ENCODE measurements at places on chromosomes 7 and 10. TPM values are rescaled to one million over a fixed set of nuclear protein-coding genes. Genes with fewer than 3 reads are reported as not detected.

Gene ITPRID1
- 1.2 TPM for total RNA-seq

Gene ADCYAP1R1
- total RNA-seq: 7.4 TPM

Gene PIK3CG
- not detected for total RNA-seq

Gene SNCG
- 5.5 TPM for total RNA-seq

Gene OR2A5
- total RNA-seq: not detected

Gene NRCAM
- 2.3 TPM for total RNA-seq

GRCh38 chr10:73576178-73576889, 14.8 kb downstream of the USP54 start:
- DNase-seq: no peak
- H3K27me3 ChIP-seq: no peaks in the 10 kb centered on the region
- H3K4me1 ChIP-seq: no peaks in the 10 kb centered on the region
- H3K4me3 ChIP-seq: no peak overlapping the region

DNA sequence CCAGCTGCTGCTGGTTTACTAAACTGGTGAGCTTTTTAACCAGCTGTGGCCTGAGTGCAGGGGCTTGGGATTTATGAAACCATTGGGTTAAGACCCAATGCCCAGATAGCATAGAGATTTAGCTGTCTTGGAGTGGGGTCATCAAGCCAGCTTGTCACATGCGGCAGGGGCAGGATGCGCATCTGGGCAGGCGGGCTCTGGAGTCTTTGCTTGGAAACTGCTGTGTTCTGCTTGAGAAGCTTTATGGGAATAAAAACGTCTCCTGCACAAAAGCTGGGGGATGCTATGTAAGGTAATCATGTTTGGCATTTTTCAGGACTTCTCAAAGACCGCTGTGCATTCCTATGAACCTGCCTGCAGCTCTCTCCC, 136.3 kb downstream of the MAPK8 start:
- peak; percentile 20 for DNase-seq
- no peak overlapping the region for H3K27ac ChIP-seq
- peaks cover 2% of the 10 kb centered on the region for H3K36me3 ChIP-seq
- no peaks in the 10 kb centered on the region for H3K27me3 ChIP-seq

GRCh38 chr7:142615508-142615907, 133.8 kb upstream of the PRSS1 start:
- H3K36me3 ChIP-seq: no peaks in the 10 kb centered on the region
- H3K4me3 ChIP-seq: no peak overlapping the region
- no peaks in the 10 kb centered on the region for H3K4me1 ChIP-seq
- no peaks in the 10 kb centered on the region for H3K27me3 ChIP-seq
- no peak overlapping the region for H3K27ac ChIP-seq
- no peak for DNase-seq

DNA sequence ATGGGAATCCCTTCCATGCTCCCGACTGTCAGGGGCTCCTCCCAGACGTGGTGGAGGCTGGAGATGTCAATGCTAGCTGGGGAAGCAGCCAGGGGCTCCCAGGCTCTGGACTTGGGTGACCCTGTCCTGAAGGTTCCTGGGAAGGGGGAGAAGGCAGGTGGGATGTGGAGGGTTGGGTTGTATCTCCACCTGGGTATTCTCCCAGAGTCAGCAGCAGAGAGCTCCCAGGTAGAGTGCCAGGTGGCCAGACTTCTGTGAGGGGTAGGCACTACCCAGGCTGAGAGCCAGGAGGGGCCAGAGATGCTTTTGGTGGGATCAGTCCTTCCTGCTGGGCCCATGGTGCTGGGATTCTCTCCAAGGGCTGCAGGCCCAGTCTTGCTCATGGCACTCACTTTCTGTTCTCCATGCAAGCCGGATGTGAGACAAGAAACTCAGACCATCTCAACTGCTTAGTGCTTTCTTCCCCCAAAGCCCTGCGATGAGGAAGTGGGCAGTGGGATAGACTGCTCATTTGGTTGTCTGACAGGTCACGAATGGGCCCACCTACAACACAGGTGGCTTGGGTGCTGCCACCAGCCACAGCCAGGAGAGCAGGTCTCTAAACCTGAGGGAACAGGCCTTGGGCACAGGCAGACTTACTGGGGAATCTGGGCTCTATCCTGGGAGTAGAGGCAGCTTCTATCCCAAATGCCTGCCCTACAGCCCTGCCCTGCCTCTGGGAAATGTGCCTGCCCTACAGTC, 52.5 kb upstream of the CAMK2B start:
- H3K27me3 ChIP-seq: no peaks in the 10 kb centered on the region
- no peaks in the 10 kb centered on the region for H3K36me3 ChIP-seq
- peak; percentile 19 for DNase-seq

DNA sequence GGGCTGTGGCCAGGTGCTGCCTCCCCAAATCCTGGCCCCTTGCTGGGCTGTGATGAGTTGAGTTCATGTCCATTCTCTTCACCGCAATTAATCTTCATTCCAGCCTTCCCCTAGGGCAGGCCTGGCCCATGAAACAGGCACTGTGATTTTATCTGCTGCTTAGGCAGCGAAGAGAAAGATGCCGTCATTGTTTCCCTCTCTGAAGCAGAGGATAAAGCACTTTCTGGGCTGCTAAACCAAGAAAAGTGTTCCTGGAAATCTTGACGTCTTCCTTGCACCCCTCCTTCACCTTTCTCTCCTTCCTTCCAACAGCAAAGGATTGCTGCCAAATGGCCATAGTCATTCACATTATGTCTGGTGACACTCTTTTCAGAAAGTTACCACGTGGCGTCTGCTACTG, 265.9 kb downstream of the ZEB1 start:
- peaks cover 4% of the 10 kb centered on the region for H3K4me1 ChIP-seq

- no peaks in the 10 kb centered on the region for H3K27me3 ChIP-seq
- H3K4me3 ChIP-seq: 0 out of 3 replicates have a peak overlapping the region, but pooled peaks have one; percentile 0
- no peaks in the 10 kb centered on the region for H3K36me3 ChIP-seq
Measured at GRCh38 chr10:547591-548081, 141.8 kb downstream of the DIP2C start.

DNA sequence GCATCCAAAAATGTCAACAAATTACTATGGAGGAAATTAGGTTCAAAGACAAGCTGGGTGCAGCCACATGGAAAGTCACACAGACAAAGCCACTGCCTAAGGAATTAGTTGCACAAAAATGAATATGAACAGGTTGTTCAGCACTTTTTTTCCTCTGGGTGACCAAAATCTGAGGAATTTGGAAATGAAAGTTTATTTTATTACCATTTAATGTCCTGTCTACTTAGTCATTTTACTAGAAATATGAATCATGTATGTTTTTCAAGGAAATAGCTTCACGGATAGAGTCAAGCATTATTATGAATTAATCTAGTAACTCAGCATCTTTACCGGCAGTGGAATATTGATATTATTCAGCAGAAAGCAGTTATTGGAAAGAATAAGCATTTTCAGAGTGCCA, 106.3 kb downstream of the ANK3 start:
- peaks cover 3% of the 10 kb centered on the region for H3K4me1 ChIP-seq
- no peaks in the 10 kb centered on the region for H3K36me3 ChIP-seq
- no peak overlapping the region for H3K27ac ChIP-seq
- H3K4me3 ChIP-seq: no peak overlapping the region
- H3K27me3 ChIP-seq: no peaks in the 10 kb centered on the region
- no peak for DNase-seq

DNA sequence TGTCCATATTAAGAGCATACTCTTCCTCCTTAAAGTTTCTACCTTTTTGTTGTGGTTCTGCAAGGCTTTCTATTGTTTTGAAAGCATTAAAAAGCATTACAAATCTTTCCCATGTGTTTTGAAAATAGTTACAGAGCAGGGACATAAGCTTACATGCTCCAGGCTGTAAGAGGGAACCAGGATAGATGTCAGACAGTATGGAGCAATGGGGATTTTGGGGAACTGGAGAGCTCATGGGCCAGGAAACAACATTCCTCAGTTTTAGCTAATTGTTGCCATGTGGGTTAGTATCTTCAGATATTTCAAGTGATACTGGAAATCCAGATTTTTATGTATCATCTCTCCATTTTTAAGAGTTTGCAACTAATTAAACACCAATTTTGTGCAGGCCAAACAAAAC, 3.5 kb downstream of the MDFIC start:
- H3K27ac ChIP-seq: no peak overlapping the region
- no peaks in the 10 kb centered on the region for H3K4me1 ChIP-seq
- DNase-seq: no peak
- no peaks in the 10 kb centered on the region for H3K36me3 ChIP-seq
- H3K27me3 ChIP-seq: no peaks in the 10 kb centered on the region

- H3K4me3 ChIP-seq: no peak overlapping the region
- DNase-seq: no peak
- peaks cover 5% of the 10 kb centered on the region for H3K4me1 ChIP-seq
- H3K27me3 ChIP-seq: no peaks in the 10 kb centered on the region
- H3K36me3 ChIP-seq: no peaks in the 10 kb centered on the region
- no peak overlapping the region for H3K27ac ChIP-seq
Measured at GRCh38 chr10:80739328-80739727, 201.6 kb downstream of the SH2D4B start.

- no peak overlapping the region for H3K4me3 ChIP-seq
- H3K4me1 ChIP-seq: peaks cover 12% of the 10 kb centered on the region
- H3K27me3 ChIP-seq: no peaks in the 10 kb centered on the region
- no peak for DNase-seq
- no peaks in the 10 kb centered on the region for H3K36me3 ChIP-seq
- no peak overlapping the region for H3K27ac ChIP-seq
Measured at GRCh38 chr10:35696392-35697287, 54.5 kb upstream of the FZD8 start.

GRCh38 chr7:98177553-98177952, 33.7 kb upstream of the BHLHA15 start:
- no peak for DNase-seq
- H3K27me3 ChIP-seq: no peaks in the 10 kb centered on the region
- no peak overlapping the region for H3K27ac ChIP-seq
- H3K36me3 ChIP-seq: peaks cover 4% of the 10 kb centered on the region
- no peak overlapping the region for H3K4me3 ChIP-seq

GRCh38 chr7:36865019-36865418, 140.7 kb upstream of the AOAH start:
- H3K4me3 ChIP-seq: no peak overlapping the region
- DNase-seq: no peak
- no peak overlapping the region for H3K27ac ChIP-seq
- peaks cover 3% of the 10 kb centered on the region for H3K4me1 ChIP-seq
- H3K36me3 ChIP-seq: no peaks in the 10 kb centered on the region

GRCh38 chr7:121267612-121268011, 61.2 kb upstream of the WNT16 start:
- no peaks in the 10 kb centered on the region for H3K36me3 ChIP-seq
- H3K27ac ChIP-seq: no peak overlapping the region
- no peak overlapping the region for H3K4me3 ChIP-seq
- DNase-seq: no peak
- H3K27me3 ChIP-seq: no peaks in the 10 kb centered on the region

DNA sequence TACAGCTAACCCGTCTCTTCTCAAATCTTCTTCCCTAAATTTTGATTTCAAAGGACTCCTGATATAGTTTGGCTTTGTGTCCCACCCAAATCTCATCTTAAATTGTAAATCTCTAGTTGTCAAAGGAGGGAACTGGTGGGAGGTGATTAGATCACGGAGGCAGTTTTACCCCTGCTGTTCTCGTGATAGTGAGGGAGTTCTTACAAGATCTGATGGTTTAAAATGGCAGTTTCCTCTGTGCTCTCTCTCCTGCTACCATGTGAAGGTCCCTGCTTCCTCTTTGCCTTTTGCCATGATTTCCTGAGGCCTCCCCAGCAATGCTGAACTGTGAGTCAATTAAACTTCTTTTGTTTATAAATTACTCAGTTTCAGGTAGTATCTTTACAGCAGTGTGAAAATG, 269.3 kb downstream of the POLR1F start:
- H3K4me3 ChIP-seq: no peak overlapping the region
- no peaks in the 10 kb centered on the region for H3K4me1 ChIP-seq
- H3K27me3 ChIP-seq: no peaks in the 10 kb centered on the region
- no peak overlapping the region for H3K27ac ChIP-seq
- H3K36me3 ChIP-seq: no peaks in the 10 kb centered on the region
- DNase-seq: no peak

GRCh38 chr10:116653885-116654284, 33.1 kb downstream of the PNLIPRP2 start:
- no peak for DNase-seq
- no peaks in the 10 kb centered on the region for H3K27me3 ChIP-seq
- no peaks in the 10 kb centered on the region for H3K4me1 ChIP-seq
- no peak overlapping the region for H3K27ac ChIP-seq

DNA sequence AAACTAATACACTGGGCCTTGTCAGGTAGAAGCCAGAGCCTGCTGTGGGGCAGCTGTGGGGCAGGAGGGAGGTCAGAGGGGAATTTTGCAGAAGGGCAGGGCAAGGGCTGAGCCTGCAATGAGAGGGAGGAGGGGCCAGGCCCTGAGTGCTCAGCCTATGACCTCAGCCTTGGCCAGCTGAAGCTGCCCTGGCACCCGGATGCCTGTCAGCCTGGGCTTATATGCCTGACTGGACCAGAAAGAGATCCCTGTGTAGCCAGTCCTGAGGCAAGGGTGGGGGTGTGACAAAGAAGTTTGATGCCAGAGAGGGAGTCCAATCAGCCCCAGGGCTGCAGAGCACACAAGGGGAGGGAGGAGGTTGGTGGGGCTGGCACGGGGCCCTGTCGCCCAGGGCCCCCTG, 22.3 kb upstream of the PRRT4 start:
- H3K4me1 ChIP-seq: no peaks in the 10 kb centered on the region
- no peak overlapping the region for H3K4me3 ChIP-seq
- H3K36me3 ChIP-seq: no peaks in the 10 kb centered on the region
- H3K27me3 ChIP-seq: no peaks in the 10 kb centered on the region

- no peak overlapping the region for H3K27ac ChIP-seq
- peaks cover 7% of the 10 kb centered on the region for H3K4me1 ChIP-seq
- no peaks in the 10 kb centered on the region for H3K36me3 ChIP-seq
- H3K27me3 ChIP-seq: no peaks in the 10 kb centered on the region
- no peak for DNase-seq
Measured at GRCh38 chr10:116398224-116398623, 29.4 kb upstream of the PNLIPRP3 start.

- peak overlapping the region; percentile 87 for H3K4me3 ChIP-seq
- no peak for DNase-seq
- H3K4me1 ChIP-seq: no peaks in the 10 kb centered on the region
- H3K27ac ChIP-seq: no peak overlapping the region
- no peaks in the 10 kb centered on the region for H3K27me3 ChIP-seq
- peaks cover 19% of the 10 kb centered on the region for H3K36me3 ChIP-seq
Measured at GRCh38 chr10:125720002-125720382, 483 bp downstream of the EDRF1 start.
